ENCODE measurements at places on chromosomes 1 and 21. TPM values are rescaled to one million over a fixed set of nuclear protein-coding genes. Genes with fewer than 3 reads are reported as not detected.

GRCh38 chr1:220817907-220818306 lies 31.2 kb downstream of the MTARC1 start:
- DNase-seq = no peak

DNA sequence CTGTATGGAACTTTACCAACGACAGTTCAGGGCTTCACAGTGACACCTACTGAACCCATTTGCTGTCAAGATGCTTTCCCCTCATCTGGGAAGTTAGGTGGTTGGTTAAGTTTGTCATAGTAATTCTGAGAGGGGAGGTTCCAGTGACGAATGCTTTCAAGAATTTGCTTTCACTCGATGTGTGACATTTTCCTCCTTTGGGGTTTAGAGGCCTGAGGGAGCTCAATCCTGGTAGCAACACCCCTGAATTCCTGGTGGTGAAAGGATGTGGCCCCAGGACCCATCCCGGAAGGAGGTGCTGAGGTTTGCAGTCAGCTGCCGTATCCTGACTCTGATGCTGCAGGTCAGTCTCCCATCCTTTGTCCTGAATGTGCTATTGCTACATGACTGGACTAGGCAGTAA lies 2.8 kb downstream of the PIGV start:
- DNase-seq = no peak

DNA sequence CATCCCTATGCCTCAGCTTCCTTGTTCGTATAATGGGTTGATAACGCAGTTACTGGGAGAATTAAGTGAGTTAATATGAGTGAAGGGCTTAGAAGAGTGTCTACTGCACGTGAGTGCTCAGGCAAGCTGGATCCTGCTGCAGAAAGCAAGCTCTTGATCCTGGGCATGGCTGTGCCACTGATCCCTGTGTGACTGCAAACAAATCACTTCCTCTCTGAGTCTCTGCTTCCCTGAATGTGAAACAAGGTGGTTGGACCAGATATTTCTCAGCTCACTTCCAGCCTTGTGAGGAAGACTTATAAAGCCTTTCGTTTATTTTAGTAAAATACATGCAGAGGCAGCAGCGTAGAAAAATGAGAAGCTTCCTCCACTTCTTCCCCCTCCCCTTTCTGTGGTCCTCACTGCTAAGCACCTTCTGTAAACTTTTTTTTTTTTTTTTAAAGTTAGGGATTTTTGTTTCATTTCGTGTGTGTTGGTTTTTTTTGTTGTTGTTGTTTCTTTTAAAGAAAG lies 13.8 kb downstream of the PSEN2 start:
- no peak for DNase-seq

- no peak for DNase-seq
Measured at GRCh38 chr1:6427441-6428390, 3.1 kb downstream of the ESPN start.

DNA sequence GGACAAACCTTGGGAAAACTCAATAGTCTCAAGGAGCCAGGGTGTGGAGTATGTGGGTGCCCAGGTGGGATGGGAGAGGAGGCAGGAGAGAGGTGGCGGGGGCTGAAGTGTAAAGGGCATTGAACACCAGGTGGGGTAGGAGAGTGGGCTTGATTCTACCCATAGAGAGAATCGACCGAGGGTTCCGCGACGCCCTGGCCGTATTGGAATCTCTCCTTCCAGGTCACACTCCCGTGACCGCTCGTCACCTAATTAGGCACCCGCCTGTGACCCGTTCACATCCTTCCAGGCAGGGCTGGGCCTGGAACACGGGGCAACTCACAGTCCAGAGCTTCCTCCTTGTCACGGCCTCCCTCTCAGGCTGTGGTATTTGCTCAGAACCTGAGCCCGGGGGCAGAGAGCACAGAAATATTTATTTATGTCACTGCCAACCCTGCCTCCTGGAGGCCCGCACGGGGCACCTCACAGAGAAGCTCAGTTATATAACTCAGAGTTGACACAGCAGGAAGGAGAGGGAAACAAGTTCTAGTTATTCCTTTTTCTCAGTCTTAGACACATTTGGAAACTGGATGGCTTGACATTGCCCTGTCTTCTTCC lies 12.0 kb downstream of the NCMAP start:
- peak; percentile 35 for DNase-seq

The TGFBR3 gene
- total RNA-seq = 11.3 TPM

The MYOG gene
- total RNA-seq = not detected

All from NCI-H460 (cell line).